Stimulated activated CD4-positive, alpha-beta T cell treated with anti-CD3 and anti-CD28 coated beads, Interleukin-15, amount 100 ng/mL, for 48 hours (primary cell): ENCODE measurements at places on chromosomes 16 and 17.

DNA sequence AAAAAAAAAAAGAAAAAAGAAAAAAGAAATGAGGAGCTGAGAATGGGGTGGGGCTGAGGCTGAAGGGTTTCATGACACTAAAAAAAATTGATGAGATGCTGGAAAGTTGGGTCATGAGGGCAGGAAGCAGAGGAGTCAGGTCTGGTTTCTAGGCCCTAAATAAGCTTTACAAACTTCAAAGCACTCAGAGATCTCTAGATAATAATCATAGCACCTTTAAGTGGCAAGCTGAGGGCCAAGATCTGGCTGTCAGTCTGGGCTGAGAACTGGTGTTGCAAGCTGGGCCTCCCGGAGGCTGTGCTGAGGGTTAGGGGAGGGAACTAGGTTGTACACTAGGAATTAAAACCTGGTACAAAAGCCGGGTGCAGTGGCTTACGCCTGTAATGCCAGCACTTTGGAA is 6.4 kb downstream of the ZNF764 start:
- DNase-seq: peak; percentile 51

GRCh38 chr17:80859002-80859941 is 132.4 kb upstream of the CHMP6 start:
- DNase-seq: no peak

GRCh38 chr17:61400717-61401388 is 1.2 kb downstream of the TBX2 start:
- DNase-seq: no peak

- no peak for DNase-seq
Measured at GRCh38 chr16:426115-426905, 861 bp downstream of the RAB11FIP3 start.

DNA sequence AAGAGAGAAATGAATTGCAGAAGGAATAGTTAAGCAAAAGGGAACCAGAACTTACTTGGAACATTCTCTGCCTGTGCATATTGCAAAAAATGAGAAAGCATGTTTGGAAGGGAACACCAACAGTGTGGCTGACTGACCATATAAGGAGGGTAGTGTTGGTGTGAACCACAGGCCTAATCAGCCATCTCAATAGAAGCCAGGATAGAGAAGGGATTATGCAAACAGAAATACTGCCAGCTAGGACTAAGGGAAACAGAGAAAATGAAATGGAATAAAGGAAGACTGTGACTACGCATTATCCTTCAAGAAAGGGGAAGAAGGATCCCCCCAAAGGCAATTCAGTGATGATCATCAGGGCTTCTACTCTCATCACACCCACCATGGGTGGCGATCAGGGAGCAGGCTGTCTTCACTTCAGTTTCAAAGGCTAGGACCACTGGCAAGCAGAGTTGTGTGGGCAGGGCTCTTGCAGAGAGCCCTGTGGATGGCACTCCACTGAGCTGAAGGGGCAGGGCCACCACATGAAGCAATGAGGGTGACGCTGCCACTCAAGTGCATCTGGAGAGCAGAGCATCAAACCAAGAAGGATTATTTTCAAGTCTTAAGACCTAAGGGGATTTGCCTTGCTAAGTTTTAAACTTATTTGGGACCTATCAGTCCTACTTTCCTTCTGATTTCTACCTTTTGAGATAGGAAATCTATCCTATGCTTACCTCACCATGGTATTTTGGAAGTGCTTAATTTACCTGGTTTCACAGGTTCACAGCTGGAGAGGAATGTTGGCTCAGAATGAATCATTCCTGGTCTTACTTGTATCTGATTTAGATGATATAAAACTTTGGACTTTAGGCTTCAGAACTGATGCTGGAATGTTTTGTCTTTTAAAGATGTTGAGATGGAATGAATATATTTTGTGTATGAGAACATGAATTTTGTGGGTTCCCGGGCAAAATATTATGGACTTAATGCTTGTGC is 140.5 kb downstream of the SSH2 start:
- DNase-seq: no peak

DNA sequence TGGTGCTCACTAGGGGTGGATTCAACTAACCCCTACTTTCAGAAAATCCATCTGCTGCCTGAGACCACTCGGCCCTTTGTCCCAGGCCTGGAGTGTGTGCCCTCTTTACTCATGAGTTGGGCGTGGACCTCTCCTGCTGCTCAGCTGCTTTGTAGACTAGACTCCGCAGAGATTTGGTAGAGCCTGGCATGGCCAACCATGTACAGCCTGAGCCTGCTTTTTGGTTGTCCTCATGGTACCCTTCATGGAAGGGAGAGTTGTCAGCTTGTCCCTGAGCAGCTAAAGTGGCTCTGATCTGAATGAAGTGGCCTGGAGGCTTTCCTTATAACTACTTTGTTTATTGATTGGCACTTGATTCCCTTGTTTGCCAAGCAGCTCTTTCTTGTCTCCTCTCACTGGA is 1.5 kb downstream of the EDC4 start:
- no peak for DNase-seq

DNA sequence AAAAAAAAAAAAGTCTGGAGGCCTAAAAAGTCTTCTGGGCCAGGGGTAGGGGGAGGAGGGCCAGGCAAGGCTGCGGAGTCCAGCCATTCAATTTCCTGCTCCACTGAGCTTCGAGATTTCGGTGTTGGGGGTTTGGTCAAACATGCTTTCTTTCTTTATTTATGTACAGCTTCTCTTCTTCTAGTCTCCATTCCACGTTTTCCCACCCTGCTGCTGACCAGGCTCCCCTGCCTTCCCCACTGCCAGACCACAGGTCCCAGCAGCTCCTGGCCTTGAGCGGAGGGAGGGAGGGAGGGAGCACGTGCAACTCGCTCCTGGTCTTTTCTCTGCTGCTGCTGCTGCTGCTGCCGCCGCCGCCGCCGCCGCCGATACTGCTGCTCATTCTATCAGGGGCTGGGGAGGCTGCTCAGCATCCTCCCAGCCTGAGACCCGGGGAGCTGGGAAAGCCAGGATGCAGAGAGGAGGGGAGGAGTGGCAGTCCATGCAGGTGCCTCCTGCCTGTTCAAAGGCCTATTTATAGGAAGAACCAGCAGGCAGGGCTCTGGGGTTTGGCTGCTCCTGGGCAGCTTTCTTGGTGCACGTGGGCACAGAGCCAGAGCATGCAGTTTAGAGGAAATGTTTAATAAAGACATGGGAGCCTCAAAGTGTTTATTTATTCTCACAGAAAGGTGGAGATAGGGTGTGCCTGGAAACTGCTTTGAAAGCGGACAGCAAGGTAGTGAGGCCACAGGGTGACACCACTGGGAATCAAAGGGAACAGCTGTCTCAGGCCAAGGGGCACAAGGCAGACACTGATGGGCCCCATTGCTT is 23.4 kb upstream of the ZFHX3 start:
- DNase-seq: no peak

- DNase-seq: no peak
Measured at GRCh38 chr16:74455619-74456289, 34.5 kb upstream of the CLEC18B start.

GRCh38 chr17:40338941-40339649 is 25.4 kb downstream of the GJD3 start:
- no peak for DNase-seq

- DNase-seq: no peak
Measured at GRCh38 chr17:71631483-71631882, 489.3 kb upstream of the SOX9 start.

DNA sequence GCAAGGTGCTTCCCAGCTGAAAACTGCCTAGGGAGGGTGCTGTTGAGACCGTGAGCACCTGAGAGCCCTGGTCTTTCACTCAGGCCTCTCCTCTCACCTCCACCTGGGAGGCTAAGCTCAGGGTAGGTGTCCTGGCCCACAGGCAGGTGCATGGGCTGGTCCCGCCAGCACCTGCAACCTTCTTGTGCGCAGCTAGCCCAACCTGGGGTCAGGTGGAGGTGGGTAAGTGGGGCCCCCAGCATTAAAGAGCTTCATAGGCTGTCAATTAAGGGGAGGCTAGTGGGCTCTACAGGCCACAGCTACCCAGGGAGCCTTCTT is 8.7 kb downstream of the ADCY7 start:
- no peak for DNase-seq

DNA sequence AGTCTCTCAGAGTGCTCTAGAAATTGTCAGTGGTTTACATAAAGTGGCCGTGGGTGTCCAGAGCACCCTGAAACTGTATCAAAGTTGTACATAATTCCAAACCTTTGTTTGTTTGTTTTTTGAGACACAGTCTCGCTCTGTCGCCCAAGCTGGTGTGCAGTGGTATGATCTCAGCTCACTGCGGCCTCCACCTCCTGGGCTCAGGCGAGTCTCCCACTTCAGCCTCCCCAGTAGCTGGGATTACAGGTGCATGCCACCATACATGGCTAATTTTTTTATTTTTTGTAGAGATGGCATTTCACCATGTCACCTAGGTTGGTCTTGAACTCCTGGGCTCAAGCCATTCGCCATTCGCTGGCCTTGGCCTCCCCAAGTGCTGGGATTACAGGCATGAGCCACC is 24.3 kb upstream of the ADGRG1 start:
- no peak for DNase-seq

GRCh38 chr17:78082988-78083387 is 45.6 kb downstream of the TMC6 start:
- DNase-seq: no peak

DNA sequence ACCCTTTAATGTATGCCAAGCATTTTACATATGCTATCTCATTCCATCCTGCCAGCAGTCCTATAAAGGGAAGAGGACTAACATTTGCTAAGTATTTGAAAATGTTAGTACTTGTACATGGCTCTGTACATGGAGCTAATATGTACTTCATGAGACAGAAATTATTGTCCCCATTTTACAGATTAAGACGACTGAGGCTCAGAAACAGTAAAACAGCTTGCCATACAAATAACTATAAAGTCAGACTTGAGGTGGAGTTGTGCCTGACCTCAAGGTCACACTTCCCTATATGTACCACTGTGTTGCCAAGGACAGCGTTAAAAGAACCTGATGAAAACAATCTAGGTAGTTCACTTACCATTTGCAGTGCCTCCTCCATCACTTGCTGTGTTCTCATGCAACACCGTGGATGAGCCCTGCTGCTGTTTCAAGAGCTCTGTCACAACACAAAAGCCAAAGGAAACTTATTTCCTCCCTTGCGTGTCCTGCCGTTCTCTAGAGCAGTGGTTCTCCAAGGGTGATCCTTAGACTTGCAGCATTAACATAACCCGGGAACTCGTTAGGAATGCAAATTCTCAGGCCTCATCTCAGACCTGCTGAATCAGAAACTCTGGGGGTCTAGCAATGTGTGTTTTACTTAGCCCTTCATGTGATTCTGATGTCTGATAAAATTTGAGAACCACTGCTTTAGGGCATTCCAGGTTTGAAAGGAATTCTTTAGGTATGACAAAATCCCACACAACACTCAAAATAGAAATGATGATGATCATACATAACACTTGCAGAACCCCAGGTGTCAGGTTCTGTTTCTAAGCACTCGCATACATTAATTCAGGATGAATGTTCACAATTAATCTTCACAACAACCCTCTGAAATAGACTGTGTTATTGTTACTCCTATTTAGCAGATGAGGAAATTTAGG is 51.2 kb upstream of the MTMR4 start:
- DNase-seq: no peak

- no peak for DNase-seq
Measured at GRCh38 chr16:89949121-89949742, 677 bp downstream of the DEF8 start.

GRCh38 chr16:87832741-87833502 is 36.4 kb downstream of the SLC7A5 start:
- no peak for DNase-seq

- no peak for DNase-seq
Measured at GRCh38 chr16:24054741-24055491, 201.2 kb upstream of the CACNG3 start.
